ENCODE measurements at places on chromosomes 5 and 9. TPM values are rescaled to one million over a fixed set of nuclear protein-coding genes. Genes with fewer than 3 reads are reported as not detected.

GRCh38 chr9:14993061-14993800, 83.0 kb upstream of the FREM1 start:
- peak; percentile 32 for DNase-seq

DNA sequence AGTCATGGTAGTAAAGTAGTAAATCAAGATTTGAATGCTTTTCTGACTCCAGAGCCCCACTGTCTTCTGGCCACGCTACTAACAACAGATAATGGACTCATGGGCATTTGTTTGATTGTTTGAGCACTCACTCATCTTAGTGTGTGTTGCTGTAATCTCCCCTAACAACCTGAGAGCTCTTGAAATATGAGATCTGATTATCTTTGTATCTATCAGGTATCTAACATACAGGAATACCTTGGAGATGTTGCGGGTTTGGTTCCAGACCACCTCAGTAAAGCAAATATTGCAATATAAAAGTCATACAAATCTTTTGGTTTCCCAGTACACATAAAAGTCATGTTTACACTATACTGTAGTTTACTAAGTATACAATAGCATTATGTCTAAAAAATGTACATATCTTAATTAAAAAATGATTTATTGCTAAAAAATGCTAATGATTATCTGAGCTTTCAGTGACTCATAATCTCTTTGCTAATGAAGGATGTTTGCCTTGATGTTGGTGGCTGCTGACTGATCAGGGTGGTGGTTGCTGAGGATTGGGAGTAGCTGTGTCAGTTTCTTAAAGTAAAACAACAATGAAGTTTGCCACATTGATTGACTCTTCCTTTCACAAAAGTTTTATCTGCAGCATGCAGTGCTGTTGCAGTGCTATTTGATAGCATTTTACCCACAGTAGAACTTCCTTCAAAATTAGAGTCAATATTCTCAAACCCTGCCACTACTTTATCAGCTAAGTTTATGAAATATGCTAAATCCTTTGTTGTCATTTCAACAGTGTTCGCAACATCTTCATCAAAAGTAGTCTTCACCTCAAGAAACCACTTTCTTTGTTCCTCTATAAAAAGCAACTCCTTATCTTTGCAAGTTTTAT, 92.2 kb downstream of the ZNF462 start:
- no peak for DNase-seq

DNA sequence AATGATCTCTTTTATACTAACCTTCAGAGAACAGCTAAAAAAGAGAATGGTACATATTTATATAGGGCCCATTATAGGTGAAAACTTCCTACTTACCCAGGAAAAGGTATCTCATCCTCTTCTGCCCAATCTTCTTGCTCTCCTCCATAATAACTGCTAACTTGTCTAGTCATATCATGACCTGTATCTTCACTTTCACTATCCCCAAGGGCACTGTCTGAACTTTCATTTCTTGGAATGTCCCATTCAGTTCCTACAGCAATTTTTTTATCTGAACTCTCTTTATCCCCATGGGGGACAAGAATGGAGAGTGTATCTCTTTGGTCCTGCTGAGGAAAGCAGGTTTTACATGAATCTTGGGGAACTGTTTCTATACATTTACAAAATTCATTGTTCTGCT, 36.4 kb upstream of the RAPGEF6 start:
- DNase-seq, result no peak

Gene ANKRA2
- total RNA-seq, result 18.8 TPM

All from activated T-helper 1 cell treated with anti-CD3 and anti-CD28 coated beads, Interleukin-12 subunit alpha, Interleukin-12 subunit beta, Interleukin-2, Interleukin-4 antibody, amounts not matched to agents 30 ng/mL and 10 ng/mL and 1 ng/mL, durations not matched to agents 14 hours and 24 hours and 36 hours (primary cell).